ENCODE measurements at places on chromosomes 4 and X.

GRCh38 chr4:98739751-98740150 is 81.3 kb upstream of the TSPAN5 start:
- H3K36me3 ChIP-seq, result no peaks in the 10 kb centered on the region
- H3K4me3 ChIP-seq, result no peak overlapping the region
- H3K4me1 ChIP-seq, result no peaks in the 10 kb centered on the region
- H3K27me3 ChIP-seq, result no peaks in the 10 kb centered on the region

DNA sequence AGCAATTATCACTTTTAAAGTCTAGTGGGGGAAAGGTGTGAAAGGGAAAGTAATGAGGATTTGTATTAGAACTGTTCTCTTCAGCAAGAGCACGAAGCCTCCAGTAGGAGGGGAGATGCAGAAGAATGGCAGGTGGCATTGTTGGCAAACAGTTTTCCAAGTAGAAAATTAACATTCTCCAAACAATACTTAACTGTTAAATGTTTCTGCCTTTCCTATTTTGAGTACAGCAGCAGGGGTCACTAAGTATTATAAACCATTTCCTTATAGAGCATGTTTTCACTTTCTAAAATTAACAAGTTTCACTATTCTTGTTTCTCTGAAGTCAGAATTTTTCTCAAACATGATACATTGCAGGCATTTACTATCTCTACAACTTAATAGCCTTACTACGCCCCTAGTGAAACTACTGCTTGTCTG is 58.7 kb downstream of the LEF1 start:
- peak overlapping the region; percentile 69 for H3K27ac ChIP-seq
- peak overlapping the region; percentile 60 for H3K4me3 ChIP-seq
- peaks cover 82% of the 10 kb centered on the region for H3K4me1 ChIP-seq
- no peaks in the 10 kb centered on the region for H3K27me3 ChIP-seq

DNA sequence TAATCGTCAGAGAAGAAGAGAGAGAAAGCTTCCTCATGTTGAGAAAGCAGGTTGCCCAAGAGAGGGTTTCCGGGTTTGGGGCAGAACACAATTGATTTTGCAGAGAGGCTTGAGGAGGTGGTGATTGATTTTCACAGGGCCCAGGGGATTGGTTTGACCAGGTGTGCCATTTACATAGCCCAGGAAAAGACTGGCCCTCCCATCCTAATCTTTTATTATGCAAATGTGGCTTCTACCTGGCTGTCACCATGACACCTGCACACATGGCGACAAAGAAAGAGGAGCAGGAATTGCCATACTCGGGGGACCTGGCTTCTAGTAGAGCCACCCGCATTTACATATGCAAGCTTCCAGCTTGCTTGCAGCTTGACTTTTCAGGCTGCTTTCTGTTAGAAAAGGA is 405.3 kb downstream of the PPP4R3C start:
- no peaks in the 10 kb centered on the region for H3K27me3 ChIP-seq
- no peak overlapping the region for H3K27ac ChIP-seq
- H3K36me3 ChIP-seq, result no peaks in the 10 kb centered on the region
- no peaks in the 10 kb centered on the region for H3K4me1 ChIP-seq

- H3K36me3 ChIP-seq, result peaks cover 36% of the 10 kb centered on the region
- no peak for DNase-seq
- peaks cover 17% of the 10 kb centered on the region for H3K4me1 ChIP-seq
- no peak overlapping the region for H3K27ac ChIP-seq
- H3K27me3 ChIP-seq, result no peaks in the 10 kb centered on the region
- no peak overlapping the region for H3K4me3 ChIP-seq
Observed at GRCh38 chr4:48591372-48591771, 101.3 kb downstream of the ZAR1 start.

- peaks cover 3% of the 10 kb centered on the region for H3K36me3 ChIP-seq
- H3K4me3 ChIP-seq, result peak overlapping the region; percentile 46
- H3K27ac ChIP-seq, result peak overlapping the region; percentile 94
- DNase-seq, result no peak
Observed at GRCh38 chrX:56766554-56767347, 37.7 kb downstream of the NBDY start.

DNA sequence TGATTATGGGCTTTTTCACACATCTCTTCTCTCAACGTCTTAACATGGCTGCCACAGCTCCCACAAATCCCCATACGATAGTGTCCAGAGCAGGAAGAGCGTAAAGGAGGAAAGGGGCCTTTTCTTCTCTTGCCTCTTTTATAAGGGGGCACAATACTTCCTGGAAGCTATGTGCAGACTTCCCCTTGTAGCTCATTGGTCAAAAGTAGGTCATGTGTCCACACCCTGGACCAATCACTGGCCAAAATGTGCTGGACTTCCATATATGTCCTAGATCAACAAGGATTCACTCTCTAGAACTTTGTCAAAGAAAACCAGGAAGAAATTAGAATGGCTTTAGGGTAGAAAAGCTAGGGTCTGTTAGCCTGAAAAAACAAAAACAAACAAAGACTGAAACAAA is 26.7 kb downstream of the STK32B start:
- H3K4me1 ChIP-seq, result no peaks in the 10 kb centered on the region
- no peaks in the 10 kb centered on the region for H3K27me3 ChIP-seq
- no peak overlapping the region for H3K27ac ChIP-seq
- no peaks in the 10 kb centered on the region for H3K36me3 ChIP-seq

DNA sequence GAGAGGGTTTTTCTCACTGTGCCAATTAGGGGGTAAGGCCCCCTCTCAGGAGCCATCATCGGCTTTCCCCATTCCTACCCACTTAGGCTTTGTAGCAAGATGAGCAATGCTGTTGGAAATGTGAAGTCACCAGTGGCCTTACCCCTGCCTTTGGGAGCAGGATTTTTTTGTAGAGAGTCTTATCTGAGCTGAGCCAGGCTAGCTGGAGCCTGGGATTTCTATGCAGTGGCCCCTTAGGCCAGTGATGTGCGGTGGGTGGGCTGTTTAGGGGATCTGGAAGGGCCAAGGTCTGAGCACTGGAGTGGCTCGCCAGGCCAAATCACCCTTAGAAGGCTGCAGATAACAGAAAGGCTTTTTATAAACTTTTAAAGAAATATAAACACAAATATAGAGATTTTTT is 4.2 kb downstream of the CXorf65 start:
- H3K36me3 ChIP-seq, result peaks cover 28% of the 10 kb centered on the region
- no peak for DNase-seq
- H3K27me3 ChIP-seq, result no peaks in the 10 kb centered on the region
- H3K27ac ChIP-seq, result peak overlapping the region; percentile 83
- H3K4me1 ChIP-seq, result peaks cover 56% of the 10 kb centered on the region
- peak overlapping the region; percentile 55 for H3K4me3 ChIP-seq

GRCh38 chr4:147299205-147299604 is 181.7 kb upstream of the EDNRA start:
- DNase-seq, result no peak
- H3K27ac ChIP-seq, result no peak overlapping the region
- no peaks in the 10 kb centered on the region for H3K4me1 ChIP-seq
- no peaks in the 10 kb centered on the region for H3K36me3 ChIP-seq
- H3K4me3 ChIP-seq, result no peak overlapping the region

DNA sequence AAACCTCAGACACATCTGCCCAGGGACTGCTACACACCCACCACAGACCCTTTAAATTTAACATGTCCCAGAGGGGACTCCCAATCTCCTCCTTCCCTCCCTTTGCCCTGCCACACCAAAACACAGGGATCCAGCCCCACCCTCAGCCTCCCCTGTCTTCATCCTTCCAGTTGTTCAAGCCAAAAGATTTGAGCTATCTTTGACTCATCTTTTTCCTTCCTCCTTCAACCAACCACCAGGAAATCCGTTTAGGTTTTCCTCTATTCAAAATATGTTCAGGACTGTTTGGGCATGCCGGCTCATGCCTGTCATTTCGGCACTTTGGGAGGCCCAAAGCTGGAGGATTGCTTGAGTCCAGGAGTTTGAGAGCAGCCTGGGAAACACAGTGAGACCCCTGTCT is 6.9 kb upstream of the STK32B start:
- H3K27ac ChIP-seq, result no peak overlapping the region
- no peak overlapping the region for H3K4me3 ChIP-seq
- peaks cover 13% of the 10 kb centered on the region for H3K27me3 ChIP-seq
- DNase-seq, result no peak

DNA sequence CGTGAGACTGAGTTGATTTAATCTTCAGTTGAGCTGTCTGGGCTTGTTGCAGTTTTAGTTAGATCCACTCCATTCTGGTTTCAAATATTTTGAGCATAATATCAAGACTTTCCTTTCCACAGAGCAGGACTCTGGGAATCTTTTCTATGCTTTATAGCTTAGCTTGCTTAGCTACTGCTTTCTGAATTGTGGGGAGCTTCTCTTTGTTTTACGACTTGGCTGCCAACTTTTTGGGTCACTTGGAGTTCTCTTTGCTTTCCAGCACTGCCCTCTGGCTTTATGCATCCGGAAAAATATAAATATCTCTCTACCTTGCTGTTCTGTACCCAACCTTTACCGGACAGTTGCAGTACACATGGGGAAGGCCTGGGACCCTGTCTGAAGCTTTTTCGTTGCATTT is 292.1 kb downstream of the STIM2 start:
- no peak for DNase-seq
- H3K27me3 ChIP-seq, result no peaks in the 10 kb centered on the region
- H3K4me3 ChIP-seq, result no peak overlapping the region
- H3K4me1 ChIP-seq, result no peaks in the 10 kb centered on the region

Data from T-helper 2 cell treated with Interferon-gamma antibody and Interleukin-4, amounts not matched to agents 5 μg/mL and 100 μg/mL, for 36 hours (primary cell).